ENCODE measurements at places on chromosomes 5 and 9.

DNA sequence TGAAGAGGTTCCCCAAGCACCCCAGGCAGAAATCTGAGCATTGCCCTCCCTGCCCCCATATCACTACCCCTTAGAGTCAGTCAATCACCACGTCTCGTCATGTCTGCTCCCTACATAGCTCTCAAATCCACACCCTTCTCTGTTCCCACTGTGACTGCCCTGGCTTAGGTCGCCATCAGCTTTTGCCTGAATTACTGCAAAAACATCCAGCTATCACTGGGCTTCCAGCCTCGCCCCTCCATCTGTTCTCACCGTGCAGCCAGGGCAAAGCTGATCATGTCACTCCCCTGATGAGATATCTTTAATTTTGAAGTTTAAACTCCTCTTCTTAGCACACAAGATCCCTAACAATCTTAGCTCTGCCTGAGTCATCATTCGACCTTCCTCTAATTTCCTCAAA, 89.6 kb upstream of the TBC1D2 start:
- DNase-seq, result no peak

- no peak for DNase-seq
These were observed 193.5 kb upstream of the HAPLN1 start for GRCh38 chr5:83914199-83914598.

DNA sequence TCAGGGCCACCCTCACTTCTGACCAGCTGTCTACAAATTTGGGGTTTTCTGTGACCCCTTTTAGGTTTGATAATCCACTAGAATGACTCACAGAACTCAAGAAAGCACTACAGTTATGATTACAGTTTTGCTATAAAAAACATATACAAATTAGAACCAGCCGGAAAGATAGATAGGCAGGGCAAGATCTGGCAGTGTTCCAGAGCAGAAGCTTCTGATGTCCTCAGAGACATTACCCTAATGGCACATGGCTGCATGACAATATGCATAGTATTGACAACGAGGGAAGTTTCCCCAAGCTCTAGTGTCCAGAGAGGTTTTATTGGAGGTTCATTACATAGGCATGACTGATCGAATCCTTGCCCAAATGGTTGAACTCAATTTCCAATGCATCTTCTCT, 158.1 kb downstream of the RAB3C start:
- no peak for DNase-seq

GRCh38 chr5:130092991-130093390, 188.7 kb downstream of the CHSY3 start:
- DNase-seq, result no peak

- no peak for DNase-seq
These were observed 13.5 kb upstream of the NRARP start for GRCh38 chr9:137315581-137316011.

DNA sequence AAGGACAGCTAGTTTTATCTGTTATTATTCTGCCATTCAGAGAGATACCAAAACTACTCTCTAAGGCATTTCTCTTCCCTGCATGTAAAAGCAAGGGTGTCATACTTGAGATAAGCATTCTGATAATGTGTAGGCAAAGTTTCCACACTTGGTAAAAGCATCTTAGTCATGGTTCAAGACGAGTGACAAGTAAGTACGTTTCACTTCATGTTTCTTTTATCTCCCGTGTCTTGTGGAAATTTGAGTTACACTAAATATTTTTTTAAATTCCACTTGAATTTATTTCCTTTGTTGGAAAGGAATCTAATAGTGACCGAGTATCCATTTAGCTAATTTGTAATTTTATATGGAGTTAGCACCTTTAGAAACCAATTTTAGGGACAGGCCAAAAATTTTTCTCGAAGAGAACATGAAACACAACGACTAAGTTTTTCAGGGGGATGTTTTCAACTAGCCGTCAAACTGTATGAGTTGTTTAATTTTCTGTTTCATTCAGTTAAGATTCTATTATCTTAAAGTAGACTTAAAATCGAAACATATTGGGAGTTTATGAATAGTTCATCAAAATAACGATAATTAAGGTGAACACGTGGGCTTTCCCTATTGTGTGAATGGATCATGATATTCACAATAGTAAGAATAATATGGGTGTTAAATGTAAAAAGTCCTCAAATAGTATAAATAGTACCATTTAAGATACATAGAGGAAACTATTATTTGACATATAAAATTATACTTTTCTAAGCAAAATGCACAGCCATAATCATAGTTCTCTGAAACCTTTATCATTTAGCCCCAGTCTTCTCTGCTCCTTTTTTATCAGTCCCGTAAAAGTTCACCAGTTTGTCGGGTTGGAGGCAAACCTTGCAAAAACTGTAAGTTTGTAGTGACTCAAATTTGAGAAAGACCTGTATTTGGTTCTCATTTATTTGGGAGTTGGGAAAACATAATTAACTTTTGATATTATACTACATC, 1.6 kb downstream of the RFESD start:
- DNase-seq, result peak; percentile 10

DNA sequence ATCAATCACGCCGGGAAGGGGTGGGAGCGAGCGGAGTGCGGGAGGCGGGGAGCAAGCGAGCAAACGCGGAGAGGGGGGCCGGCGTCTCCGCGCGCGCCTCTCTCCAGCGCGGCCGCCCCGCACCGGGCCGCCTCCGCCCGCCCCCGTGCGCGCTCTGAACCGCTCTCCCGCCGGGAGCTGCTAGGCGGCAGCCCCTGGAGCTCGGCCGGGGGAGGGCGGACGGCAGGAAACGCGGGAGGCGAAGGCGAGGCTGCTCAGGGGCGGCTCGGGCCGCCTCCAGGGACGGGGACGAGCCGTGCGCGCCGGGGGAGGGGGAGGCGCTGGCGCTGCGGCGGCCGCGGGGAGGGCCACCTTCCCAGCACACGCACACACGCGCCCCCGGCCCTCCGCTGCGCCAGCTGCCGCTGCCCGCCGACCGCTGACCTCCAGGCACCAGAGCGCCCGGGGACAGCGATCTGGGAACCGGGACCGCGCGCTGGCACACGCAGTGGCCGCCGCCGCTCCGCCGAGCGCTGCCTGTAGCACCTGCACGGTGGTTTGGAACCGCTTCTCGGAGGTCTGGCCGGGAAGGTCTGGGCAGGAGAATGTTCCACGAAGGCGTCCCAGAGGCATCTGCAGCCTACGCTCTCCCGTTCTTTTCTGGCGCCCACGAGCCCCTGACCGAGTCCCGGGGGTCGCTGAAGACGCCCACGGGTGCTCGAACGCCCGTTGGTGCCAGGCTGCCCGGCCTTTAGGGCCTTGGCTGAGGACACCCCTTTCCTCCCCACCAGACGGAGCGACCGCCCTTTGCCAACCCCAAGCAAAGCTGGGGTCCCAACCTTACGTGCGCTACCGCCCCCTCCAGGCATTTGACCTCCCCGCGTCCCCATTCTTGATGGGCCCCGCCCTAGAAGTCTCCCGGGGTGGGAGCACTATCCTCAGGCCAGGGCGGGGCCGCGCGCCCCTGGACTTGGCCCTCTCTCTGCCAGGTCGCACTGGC, at the start of gene GABBR2:
GABBR2 (minus strand) TSS at position 3 of the 979 bp plus-strand sequence. CDS start 198 bp downstream, outside the sequence.
- no peak for DNase-seq

- DNase-seq, result no peak
These were observed 47.4 kb downstream of the CYSTM1 start for GRCh38 chr5:140222416-140222815.

DNA sequence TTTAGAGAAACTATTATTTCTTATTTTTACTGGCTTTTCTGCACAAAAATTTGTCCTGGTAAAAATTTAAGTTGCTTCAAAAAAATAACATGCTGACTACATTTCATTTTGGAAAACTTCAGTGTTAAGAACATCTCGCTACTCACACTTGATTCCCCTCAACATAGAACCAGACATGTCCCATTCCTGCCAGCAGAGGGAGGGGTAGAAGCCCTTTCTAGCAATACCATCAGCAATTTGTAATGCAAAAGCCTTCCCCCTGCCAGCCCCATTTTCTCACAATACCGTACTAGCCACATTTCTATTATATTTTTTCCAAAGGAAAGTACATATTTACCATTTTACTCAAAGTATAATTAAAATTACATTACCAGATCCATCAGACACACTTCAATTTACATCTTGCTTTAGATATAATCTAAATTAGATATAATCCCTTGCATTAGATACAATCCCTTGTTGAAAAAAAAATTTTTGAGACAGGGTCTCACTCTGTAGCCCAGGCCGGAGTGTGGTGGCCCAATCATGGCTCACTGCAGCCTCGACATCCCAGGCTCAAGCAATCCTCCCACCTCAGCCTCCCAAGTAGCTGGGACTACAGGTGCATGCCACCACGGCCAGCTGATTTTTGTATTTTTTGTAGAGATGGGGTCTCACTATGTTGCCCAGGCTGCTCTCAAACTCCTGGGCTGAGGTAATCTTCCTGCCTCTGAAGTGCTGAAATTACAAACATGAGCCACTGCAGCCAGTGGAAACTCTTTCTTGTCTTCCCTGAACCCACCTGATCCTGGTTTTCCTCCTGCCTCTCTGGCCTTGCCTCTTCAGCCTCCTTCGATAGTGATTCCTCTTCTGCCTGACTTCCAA, 39.6 kb upstream of the IDNK start:
- peak; percentile 47 for DNase-seq

GRCh38 chr5:172751761-172752510, 19.1 kb downstream of the DUSP1 start:
- no peak for DNase-seq

- DNase-seq, result peak; percentile 40
These were observed 3.2 kb downstream of the SH3PXD2B start for GRCh38 chr5:172450861-172451695.

- no peak for DNase-seq
These were observed 4.2 kb upstream of the CARTPT start for GRCh38 chr5:71714911-71715310.

GRCh38 chr9:21656776-21657674, 145.4 kb upstream of the MTAP start:
- DNase-seq, result no peak

DNA sequence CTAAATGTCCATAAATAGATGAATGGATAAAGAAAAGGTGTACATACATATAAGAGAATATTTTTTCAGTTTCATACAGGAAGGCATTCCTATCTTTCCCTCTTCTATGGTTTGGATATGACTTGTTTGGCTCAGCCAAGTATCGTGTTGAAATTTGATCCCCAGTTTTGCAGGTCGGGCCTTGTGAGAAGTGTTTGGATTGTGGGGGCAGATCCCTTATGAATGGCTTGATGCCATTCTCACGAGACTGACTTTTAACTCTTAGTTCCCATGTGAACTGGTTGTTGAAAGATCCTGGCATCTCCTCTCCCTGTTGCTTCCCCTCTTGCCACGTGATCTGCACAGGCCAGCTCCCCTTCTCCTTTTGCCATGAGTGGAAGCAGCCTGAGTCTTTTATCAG, 421.1 kb upstream of the FTMT start:
- DNase-seq, result no peak

GRCh38 chr5:74641735-74642542, 1.4 kb upstream of the ENC1 start:
- DNase-seq, result peak; percentile 20

- DNase-seq, result no peak
These were observed 46.5 kb upstream of the GPR151 start for GRCh38 chr5:146562461-146562860.

GRCh38 chr5:165504674-165505073, 1999.3 kb downstream of the MAT2B start:
- DNase-seq, result no peak

DNA sequence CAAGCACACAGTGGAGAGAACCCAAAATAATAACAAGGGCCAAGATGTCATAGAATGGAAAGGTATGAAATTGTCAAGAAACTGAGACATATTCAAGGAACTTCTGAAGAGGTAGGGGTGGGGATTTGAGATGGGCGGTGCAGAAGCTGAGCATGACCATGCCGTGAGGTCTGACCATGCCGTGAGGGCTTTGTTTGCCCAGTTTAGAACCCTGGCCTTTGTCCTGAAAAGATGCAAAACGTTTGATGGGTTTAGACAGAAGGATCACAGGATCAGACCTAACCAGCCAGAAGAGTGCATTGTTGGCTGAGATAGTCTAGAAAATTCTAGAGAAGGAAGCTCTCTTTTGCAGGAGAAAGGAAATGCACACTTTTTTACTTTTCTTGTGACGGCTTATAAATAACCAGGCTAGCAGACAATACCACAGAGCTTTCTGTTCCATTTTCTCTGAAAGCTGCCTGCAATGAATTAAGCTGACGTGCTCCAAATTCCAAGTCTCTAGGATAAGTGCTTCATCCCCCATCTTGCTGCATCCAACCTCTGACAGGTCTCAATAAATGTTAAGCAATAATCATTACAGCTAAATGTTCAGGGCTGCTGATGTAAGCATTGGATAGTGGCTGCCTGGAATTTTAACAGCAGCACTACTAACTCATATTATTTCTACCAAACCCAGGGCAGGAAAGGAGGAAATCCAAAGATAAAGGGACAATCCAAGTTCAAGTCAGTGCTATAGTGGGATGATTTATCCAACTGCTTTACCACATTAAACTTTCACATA, 110.9 kb upstream of the IL6ST start:
- no peak for DNase-seq

DNA sequence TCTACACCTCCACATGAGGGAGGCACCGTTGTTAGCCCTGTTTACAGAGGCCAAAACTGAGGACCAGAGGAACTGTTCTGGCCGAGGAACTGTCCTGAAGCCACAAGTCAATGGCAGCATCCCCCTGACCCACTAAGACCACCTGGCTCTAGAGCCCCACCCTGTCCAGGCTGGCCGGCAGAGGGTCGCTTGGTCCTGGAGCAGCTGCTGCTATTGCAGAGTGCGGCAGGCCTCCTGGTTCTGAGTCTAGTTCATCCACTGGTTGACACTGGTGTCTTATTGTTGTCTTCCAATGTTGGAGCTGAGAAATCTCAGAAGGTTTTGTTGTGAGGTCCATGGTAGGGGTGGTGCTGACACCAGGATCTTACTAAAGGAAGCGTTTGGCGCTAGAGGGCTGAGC, 26.6 kb upstream of the ANGPTL2 start:
- DNase-seq, result no peak

DNA sequence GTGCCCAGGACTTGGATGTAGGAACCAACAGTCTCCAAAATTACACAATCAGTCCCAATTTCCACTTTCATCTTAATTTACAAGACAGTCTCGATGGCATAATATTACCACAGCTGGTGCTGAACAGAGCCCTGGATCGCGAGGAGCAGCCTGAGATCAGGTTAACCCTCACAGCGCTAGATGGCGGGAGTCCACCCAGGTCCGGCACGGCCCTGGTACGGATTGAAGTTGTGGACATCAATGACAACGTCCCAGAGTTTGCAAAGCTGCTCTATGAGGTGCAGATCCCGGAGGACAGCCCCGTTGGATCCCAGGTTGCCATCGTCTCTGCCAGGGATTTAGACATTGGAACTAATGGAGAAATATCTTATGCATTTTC, 837 bp downstream of the PCDHB2 start:
- DNase-seq, result no peak

Measured in CD4-positive, alpha-beta T cell treated with Interleukin-17A for 1 hour (primary cell).